ENCODE measurements at places on chromosomes 3 and 15.
A peak's percentile ranks its signal among the peaks of the same experiment; 100 is the strongest.

GRCh38 chr15:62495670-62496614, 330.9 kb upstream of the C2CD4B start:
- DNase-seq = no peak

GRCh38 chr3:53161820-53162671, 1.0 kb downstream of the PRKCD start:
- DNase-seq = no peak

- no peak for DNase-seq
These were observed 148.3 kb upstream of the LMCD1 start for GRCh38 chr3:8353364-8353763.

DNA sequence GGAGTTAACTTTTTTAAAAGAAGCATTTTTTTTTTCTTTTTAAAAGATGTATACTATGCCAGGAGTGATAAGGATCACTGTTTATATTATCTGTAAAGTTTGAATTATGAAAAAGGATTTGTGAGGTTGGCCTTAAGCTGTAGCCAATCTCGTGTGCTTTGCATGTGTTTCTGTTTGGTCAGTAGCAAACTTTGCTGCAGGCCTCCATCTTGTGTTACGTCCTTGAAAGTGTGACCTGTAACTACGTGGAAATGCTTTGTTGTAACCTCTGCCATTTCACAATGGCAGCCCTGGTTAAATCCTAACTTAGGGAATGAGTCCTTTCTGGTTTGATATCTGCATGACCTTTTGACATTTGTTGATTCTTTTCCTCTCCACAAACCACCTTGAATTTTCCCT, 1345.6 kb downstream of the NSUN3 start:
- DNase-seq = no peak

- DNase-seq = no peak
These were observed 684.3 kb upstream of the SGO1 start for GRCh38 chr3:20870106-20870899.

DNA sequence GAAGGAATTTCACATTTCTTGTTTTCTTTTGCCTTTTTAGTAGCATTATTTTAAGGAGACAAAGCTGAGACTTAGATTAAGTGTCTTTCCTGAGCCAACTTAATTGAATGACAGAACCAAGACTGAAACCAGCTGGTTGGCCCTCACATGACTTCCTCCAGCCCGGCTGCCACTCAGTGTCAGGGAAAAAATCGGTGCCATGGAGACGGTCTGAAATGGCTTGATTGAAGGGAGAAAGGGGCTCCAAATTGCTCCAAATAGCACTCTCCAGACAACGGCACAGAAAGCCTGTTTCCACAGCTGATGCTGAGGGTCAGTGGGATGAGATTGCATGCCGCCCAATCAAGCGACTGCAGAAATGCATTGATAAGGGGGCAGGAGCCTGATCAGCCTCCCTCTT, 475.2 kb upstream of the IL12A start:
- no peak for DNase-seq

DNA sequence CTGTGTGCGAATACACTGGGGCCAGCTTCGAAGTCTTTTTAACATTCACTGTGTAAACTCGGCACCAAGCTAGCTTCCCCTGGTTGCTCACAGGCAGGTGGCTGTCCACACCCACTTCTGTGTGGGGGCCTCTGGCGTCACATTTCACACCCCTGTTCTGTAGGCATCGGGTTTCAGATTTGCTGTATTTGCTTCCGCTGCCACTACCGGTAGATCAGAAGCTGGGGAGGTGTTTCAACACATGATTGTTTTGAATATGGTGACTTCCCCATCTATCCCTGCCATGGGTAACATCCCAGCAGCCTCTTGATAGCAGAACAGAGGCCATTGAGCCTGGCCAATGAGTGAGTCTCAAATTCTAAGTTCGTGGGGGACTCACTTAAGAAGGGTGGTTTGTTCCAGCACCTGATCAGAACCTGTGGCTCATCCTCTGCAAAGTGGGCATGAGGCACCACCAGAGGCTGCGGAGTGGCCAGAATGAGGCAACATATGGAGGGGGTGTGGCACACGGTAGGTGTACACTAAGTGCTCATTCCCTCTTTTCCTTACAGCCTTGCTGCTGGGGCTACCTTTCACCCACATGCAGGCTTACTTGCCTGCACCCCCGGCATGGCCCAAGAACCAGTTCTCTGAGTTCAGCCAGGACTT, 61.5 kb downstream of the IQSEC1 start:
- DNase-seq = peak; percentile 90

DNA sequence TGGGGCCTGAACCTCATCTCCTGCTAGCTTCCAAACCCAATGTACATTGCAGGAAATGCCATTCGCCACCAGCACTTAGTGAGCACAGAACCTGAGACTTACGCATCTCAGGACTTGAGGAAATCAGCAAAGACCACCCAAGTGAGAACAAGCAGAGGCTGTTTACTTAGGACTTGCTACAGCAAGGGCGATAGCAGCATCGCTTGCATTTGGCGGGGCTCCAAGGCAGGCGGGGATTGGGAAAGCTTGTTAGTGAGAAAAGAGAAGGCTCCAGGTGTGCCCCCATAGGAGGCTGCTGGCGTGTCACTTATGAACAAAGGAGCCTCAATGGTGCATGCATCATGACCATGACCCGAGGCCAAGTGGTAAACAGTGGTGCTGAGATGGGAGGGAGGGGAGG, 19.7 kb downstream of the SLC6A20 start:
- DNase-seq = no peak

DNA sequence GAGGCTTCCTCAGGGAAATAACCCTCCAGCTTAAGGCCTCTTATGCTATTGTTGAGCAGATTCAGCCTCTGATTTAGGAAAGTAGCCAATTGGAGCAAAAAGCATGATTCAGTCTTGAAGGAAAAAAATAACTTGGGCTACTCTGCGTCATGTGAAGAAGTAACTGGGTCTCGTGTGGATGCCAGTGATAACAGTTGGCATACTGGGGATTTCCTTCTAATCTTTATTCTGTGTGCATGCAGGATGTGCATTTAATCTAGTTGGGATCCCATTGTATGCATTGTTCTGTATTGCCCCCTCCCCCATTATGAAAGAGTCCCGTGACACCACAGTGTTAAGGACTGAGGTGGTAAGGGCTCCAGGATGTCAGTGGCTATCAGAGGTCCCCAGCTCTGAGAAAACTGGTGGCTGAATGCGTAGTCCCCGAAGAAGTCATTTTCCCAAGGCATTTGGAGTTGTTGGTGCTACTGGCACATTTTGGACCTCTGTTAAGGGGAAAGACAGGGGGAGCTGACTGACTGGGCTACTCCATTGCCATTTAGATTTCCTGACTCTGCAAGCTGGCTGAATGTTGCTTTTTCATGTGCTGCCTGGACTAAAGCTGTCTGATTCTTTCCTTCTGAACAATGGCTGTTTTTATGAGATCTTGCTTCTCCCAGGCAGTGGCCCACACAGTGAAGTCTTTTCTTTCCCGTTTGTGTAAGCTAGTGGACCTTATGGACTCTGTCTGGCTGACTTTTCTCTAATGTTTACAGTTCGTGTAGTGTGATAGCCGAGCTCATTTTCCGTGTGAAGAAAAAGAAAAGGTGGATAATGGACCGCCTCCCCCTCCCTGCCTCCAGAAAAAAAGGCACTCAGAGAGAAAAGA, 38.4 kb upstream of the TRAK1 start:
- DNase-seq = no peak

GRCh38 chr15:52803467-52804306, 13.6 kb upstream of the ONECUT1 start:
- DNase-seq = no peak

DNA sequence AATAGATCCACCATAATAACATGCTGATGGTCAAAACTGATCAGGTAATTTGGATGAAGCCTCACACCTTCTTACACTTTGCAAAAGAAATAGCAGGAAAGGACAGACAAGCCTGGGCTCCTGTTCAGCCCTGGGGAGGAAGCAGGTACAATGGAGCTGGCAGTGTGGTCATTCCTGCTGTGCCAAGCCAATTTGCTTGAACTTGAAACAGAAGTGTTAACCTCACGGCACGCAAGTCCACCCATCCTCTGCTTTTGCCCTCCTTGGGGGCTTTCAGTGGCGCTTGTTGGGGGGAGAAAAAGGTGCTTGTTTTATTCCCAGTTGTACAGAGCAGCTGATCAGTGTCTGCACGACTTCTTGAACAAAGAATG, 36.8 kb upstream of the RFTN1 start:
- DNase-seq = no peak

GRCh38 chr3:31659246-31659645, 126.5 kb downstream of the STT3B start:
- DNase-seq = no peak

- DNase-seq = peak; percentile 93
These were observed 4.8 kb upstream of the CSK start for GRCh38 chr15:74776821-74777768.

- peak; percentile 20 for DNase-seq
These were observed 19.7 kb downstream of the DENND6A start for GRCh38 chr3:57673156-57673555.

DNA sequence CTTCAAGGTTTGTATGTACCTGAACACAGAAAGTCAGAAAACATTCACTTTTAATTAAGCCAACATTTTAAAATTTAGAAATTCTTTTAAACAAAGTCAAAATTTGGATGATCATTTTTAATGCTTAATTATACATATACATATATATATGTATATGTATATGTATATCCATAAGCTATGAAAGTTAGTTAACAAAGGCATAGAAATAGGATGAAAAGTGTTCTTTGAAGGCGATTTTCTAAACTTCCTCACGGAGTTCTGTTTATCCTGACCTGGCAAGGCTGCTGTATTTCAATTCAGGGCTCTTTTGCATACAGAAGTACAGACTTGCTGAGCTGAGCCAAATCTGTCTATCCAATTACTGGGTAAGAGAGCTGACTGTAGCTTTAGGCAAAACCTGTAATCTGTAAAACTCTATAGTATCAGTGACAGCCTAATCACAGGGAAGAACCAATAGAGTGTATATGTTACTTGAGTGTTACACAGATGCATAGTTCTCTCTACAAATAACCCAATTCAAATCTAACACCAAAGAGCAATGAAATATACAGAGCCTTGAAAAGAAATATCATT, 32.1 kb upstream of the THRB start:
- no peak for DNase-seq

GRCh38 chr15:73683777-73684580, at the start of gene CD276:
CD276 (plus strand) TSS chr15:73684383; CDS start chr15:73699640, 15,257 bp downstream.
- no peak for DNase-seq

GRCh38 chr15:94561036-94561689, 329.8 kb downstream of the MCTP2 start:
- DNase-seq = no peak

DNA sequence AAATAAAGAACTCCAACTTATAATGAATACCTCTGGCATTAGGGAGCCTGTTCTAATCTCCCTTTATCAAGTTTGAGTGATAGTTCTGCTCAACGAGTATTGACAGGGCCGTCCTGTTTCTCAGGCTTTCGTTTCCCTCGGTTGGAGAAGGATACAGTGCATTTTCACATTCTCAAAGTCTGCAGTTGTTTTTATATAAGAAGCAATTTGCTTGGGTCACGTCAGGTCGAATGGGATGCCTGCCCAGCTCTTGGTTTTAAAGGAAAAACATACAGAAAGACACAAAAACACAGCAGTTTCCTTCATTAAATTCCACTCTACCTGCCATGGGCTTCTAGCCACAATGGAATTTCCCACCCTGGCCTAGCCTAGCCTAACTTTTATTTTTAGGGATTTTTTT, 366.3 kb downstream of the TIGIT start:
- no peak for DNase-seq

GRCh38 chr3:168121184-168122017, 25.7 kb upstream of the GOLIM4 start:
- DNase-seq = no peak

DNA sequence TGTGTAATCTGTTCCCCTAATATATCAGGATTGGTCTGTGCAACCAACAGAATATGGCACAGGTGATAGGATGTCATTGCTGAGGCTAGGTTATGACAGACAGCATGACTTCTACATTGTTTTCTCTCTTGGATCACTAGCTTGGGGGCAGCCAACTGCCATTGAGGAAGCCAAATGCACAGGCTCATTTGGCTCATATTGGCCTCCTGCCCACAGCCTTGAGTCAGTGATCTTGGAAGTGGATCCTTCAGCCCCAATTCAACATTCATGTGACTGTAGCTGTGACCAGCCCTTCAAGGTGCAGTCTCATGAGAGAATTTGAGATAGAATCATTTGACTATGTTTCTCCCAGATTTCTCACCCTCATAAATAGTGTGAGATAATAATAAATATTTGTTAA, 675.6 kb downstream of the GRM7 start:
- DNase-seq = no peak

GRCh38 chr15:29622637-29623036, 199.6 kb downstream of the TJP1 start:
- DNase-seq = no peak

GRCh38 chr3:52280050-52280461, 1.6 kb upstream of the WDR82 start:
- DNase-seq = no peak

- no peak for DNase-seq
These were observed 183.8 kb upstream of the KCNMB2 start for GRCh38 chr3:178352326-178353005.

- DNase-seq = no peak
These were observed 21.8 kb upstream of the RBP1 start for GRCh38 chr3:139561255-139561817.

- no peak for DNase-seq
These were observed 25.3 kb downstream of the ZBBX start for GRCh38 chr3:167354751-167355150.

GRCh38 chr3:16496408-16497222, 16.9 kb downstream of the RFTN1 start:
- DNase-seq = no peak

- no peak for DNase-seq
These were observed 1.9 kb upstream of the SPPL2A start for GRCh38 chr15:50767332-50767861.

GRCh38 chr15:81589671-81590070, 215.7 kb upstream of the TMC3 start:
- DNase-seq = no peak

GRCh38 chr3:28268989-28269388, 27.6 kb downstream of the CMC1 start:
- no peak for DNase-seq

DNA sequence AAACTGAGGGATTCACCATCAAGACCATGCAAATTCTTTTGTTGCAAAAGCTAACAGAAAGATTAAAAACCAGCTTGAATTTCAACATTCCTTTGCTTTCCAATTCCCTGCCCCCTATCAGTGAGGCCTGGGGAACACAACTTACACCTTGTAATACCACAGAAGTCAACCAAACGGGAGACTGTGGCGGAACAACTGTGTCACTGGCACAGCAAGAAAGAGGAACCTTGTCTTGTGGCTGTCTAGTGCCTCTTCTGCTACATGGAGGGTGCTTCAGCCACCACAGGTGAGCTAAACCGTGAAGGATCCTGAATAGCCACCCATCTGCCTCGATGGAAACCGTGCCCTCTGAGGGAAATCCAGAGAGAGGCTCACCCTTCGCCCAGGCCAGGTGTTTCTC, 11.4 kb downstream of the CCDC12 start:
- DNase-seq = peak; percentile 79
